Posterior cingulate gyrus (tissue), 11 donors: ENCODE measurements at places on chromosomes 11 and 22.

- DNase-seq: no peak
Observed at GRCh38 chr11:2273771-2274170, 3.4 kb upstream of the ASCL2 start.

DNA sequence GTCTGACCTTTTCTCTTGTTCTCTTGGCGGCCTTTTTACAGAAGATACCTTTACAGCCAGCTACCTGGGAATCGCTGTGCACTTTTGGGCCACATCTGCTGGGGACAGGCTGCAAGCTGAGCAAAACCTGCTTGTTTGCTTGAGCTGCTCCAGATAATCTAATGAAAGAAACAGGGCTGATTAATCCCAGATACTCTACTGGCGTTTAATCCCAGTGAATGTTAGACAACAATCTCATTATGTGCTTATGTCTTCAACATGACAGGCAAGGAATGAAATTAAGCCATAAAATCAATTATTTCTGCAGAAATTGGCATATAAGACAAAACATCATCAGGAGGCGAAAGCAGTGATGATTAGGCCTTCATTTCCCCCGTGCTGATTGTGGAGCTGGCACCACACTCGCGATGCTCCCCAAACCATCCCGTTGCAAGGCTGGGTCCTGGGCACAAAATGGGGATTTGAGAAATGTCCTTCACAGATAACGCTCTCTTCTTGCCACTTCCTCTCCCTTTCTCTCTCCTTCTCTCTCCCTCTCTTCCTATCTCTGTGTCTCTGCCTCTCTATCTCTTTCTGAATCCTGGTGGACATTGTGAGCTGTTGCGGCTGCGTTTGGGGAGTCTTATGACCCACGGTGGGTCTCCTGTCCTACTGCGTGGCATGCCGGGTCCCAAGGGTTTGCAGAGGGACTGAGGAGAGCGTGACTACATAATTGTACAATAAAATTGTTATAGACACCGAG lies 1053.8 kb downstream of the TBC1D22A start:
- no peak for DNase-seq

- peak; percentile 93 for DNase-seq
Observed at GRCh38 chr11:43580735-43581369, 99.7 kb upstream of the HSD17B12 start.

DNA sequence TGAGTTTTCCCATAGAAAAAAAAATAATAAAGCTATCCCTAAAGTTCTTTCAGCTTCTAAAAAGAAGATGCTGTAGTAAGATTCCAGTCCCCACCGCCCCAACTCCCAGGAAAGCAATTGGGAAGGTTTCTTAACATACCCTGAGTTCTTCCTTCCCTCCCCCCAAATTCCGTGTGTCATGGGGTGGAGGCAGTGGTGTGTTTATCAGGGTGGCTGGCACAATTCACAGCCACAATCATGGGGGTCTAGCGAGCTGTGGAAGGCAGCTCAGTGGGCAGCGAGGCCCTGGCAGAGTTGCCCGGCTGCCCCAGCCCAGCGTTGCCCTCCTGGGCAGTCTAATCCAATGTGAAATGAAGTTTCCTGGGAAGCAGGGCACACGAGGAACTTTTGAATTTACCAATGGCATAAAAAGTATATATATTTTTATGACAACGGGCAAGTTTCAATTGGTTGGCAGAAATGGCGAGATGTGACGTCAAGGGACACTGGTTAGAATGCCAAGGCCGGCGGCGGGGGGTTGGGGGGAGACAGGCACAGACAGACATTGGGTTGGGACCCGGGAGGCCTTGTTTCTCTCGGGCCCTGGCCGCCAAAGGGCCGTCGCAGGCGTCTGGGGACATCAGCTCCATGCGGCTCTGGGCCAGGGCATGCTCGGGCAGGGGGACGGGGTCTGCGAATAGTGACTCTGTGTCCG lies 80.7 kb upstream of the PPARA start:
- peak; percentile 98 for DNase-seq

GRCh38 chr22:32969502-32969901 lies 88.7 kb downstream of the SYN3 start:
- DNase-seq: no peak

DNA sequence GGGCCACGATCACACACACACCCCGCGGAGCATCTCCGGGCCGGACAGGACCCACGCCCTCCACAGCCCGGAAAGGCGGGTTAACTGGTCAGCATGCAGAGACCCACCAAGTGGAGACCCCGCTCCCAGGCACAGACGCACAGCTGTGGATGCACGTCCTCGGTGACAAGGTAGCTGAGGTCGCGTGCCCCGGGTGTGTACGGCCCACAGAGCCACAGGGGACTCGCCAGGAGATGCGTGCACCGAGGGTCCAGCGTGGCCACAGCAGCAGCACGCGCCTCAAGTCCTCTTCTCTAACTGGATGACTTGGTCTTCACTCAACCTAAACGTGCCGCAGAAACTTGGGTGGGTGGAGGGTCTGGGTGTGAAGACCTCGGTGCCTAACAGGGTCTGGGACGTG lies 5.5 kb downstream of the H19 start:
- peak; percentile 43 for DNase-seq

DNA sequence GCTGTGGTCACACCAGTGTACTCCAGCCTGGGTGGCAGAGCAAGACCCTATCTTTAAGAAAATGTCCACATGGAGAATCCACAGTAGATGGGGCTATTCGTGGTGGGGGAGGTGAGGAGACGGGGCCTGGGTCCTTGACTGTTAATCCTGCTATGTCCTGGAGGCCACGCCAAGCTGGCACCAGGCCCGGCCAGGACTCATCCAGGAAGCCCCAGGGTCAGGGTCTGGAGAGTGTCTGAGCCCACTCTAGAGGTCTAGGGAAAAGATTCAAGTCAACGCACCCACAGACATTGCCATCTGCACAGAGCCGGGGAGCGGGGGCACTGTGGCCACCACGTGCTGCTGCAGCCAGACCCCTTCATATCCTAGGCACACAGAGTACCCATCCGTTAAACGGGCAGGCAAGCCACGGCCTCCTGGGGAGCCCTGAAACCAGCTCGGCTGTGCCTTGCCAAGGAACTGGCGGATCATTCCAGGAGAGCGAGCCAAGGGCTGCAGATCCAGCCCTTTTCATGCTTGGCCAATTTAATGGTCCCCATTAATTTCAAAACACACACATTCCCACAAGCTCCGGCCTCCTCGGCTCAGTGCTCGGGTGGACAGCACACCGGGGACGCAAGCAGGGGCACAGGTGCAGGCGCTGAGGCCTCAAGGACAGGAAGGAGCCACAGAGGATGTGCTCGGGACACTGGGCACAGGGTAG lies 24.7 kb downstream of the MACROD1 start:
- DNase-seq: peak; percentile 39
